NB4 (cell line): ENCODE measurements at places on chromosomes 1 and 21.
A peak's percentile ranks its signal among the peaks of the same experiment; 100 is the strongest.

GRCh38 chr1:6584126-6585080, 4.6 kb downstream of the ZBTB48 start:
- no peak for DNase-seq

GRCh38 chr1:31509124-31510072, 66.9 kb upstream of the TINAGL1 start:
- DNase-seq: peak; percentile 49

DNA sequence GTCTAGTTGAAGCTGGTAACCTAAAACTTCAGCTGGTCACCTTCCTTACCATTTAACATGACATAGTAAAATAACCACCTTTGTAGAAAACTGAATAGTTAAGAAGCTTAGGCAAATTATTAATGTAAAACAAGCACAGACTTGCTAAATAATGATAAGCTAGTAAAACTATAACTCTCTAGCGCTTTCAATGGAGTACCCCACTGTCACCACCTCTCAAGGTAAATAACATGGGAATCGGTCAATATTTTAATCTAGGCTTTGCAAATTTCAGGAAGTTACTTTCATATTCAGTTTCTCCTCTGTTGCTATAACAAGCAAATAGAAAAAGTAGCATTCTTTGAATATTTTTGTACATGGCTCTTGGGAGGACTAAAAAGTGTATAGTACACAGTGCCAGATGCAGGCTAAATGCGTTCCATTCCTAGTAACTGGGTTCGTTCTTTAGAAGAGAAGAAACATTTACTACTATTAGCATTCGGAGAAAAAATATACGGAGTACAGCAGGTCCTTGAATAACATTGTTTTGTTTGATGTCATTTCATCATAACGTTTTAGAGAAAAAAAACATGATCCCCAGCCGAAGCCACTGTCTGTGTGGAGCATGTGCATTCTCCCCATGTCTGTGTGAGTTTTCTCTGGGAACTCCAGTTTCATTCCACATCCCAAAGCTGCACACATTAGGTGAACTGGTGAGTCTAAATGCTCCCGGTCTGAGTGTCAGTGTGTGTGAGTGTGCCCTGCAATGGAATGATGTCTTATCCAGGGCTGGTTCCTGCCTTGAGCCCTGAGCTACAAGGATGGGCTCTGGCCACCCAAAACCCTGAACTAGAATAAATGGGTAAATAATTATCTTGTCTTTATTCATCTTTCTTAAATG, 52.5 kb downstream of the EPRS1 start:
- no peak for DNase-seq

GRCh38 chr1:162997499-162998285, 71.5 kb upstream of the RGS4 start:
- DNase-seq: no peak

DNA sequence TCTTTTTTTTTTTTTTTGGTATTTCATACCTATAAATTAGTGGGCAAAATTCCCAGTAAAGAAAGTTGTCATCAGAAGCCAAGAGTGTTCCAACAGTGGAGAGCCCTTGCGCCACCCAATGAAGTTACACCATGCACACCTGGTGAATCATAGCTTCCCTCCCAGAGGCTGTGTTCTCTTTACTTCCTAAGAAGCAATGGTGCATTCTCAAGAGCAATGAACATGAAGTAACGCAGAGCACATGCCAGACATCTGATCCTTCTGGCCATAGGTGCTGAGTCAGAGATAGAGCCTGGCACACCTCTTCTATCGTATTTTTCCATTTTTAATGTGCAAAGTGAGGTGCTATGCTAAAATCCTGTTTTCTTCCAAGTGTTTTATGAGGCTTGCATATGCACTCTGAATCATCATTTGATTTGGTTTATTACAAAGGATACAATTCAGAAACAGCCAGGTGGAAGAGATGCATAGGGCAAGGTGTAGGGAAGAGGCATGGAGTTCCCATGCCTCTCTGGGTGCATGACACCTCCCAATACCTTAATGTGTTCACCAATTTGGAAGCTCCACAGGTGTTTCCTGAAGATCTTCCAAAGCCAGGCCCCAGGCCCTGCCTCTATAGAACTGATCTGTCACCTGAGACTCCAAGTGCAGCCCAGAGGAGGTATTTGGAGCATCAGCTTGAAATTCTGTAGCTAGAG, 408.0 kb downstream of the SIPA1L2 start:
- DNase-seq: no peak

DNA sequence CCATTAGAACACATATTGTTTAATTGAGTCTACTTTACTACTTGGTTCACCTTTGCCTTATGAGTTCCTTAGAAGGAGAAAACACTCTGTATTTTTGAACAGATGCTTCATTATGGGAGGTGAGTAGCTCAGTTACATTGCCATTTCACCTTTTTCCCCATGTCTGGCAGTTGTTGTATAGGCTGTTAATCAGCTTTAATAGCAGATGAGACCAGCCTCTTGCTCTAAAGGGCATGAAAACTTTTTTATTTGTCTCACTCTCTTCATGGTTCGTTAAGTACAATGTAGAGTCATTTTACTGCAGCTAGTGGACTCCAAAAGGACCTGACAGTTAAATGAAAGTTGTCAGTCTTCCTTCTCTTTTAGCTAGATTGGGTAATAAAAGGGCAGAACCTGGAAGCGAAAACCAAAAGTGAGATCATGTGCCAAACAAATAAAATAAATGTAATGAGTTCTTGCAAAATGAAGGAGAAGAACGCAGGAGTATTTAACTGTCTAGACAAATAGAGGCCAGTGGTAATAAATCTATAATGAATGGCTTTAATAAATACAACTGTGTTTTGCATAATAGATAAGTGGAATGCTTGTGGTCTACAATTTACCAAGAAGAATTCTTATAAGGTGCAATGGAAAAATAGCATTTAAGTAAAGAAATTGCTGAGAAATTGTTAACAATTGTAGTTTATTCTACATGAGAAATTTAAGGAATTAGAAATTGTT, 180.0 kb upstream of the NEGR1 start:
- DNase-seq: no peak

GRCh38 chr1:27658951-27659496, 13.0 kb downstream of the IFI6 start:
- peak; percentile 99 for DNase-seq

DNA sequence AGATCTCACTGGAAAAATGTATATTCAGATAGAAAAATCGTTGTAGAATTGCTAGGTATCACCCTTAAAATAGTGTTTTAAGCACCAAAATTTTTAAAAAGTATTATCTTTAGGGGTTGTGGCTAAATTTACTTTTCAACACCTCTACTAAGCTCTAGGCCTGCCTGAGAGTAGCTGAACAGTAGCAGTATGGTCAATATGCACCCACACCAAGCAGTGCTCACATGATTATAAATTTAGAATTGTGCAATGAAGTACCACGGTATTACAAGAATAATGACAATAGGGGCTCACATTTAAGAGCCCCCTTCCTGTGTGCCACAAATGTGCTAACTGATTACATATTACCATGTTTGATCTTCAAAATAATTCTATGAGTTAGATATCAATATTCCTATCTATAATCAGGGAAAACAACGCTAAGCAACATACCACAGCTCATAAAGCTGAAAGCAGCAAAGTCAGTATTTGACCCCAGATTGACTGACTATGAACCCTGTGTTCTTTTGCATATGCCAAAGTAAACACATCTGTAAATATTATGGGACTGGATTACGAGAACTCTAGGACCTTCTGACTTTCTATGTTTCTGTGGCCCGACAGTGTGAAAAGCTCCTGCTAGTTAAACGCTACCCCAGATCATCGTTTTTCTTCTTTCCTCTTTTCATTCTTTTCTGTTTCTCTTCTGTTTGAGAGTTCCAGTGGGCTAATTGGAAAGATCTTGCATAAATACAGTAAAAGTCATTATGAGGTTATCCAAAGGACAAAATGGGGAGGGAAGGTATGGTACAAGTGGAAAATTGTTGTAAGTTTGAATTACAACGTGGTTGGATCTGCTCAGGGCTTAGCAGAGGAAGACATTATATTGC, 201.1 kb upstream of the C1orf87 start:
- no peak for DNase-seq

- no peak for DNase-seq
Measured at GRCh38 chr1:205575294-205575885, 56.4 kb downstream of the ELK4 start.

GRCh38 chr1:186617926-186618325, 62.3 kb downstream of the PTGS2 start:
- DNase-seq: peak; percentile 22

- no peak for DNase-seq
Measured at GRCh38 chr1:222241410-222241809, 306.5 kb downstream of the HHIPL2 start.

GRCh38 chr21:21464684-21465083, 466.5 kb downstream of the NCAM2 start:
- no peak for DNase-seq
